ENCODE measurements at places on chromosomes 5 and 9. TPM values are rescaled to one million over a fixed set of nuclear protein-coding genes. Genes with fewer than 3 reads are reported as not detected.
A peak's percentile ranks its signal among the peaks of the same experiment; 100 is the strongest.

Gene LYSMD3
- 15.6 TPM for total RNA-seq

Gene TEX48
- total RNA-seq = not detected

Gene PCDHB11
- total RNA-seq = 6.4 TPM

Gene DBH
- 0.08 TPM for total RNA-seq

Gene PCDHGA5
- total RNA-seq = 2.4 TPM

DNA sequence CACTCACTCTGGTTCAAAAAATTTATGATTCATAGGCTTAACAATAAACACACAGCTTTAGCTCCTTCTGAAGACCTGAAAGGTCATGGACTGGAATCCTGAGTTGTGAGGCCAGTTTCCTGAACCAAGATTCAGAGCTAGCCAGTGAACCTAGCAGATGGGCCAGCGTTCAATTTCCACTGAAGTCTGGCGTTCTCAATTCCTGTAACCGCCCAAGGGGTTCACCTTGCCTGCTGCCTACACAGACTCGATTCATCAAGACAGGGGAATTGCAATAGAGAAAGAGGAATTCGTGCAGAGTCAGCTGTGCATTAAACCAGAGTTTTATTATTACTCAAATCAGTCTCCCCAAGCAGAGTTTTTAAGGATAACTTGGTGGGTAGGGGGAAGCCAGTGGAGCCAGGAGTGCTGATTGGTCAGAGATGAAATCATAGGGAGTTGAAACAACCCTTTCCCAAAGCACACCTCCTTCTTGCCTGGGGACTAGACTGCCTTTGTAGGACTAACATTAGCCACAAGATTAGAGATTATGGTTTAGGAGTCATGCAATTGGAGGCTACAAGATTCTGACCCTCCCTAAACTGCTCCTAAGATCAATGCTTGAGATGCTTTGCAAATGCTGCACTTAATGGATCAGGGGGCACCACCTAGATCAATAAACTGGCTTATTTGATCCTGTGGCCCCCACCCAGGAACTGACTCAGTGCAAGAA lies 117.5 kb upstream of the SHB start:
- DNase-seq = no peak

DNA sequence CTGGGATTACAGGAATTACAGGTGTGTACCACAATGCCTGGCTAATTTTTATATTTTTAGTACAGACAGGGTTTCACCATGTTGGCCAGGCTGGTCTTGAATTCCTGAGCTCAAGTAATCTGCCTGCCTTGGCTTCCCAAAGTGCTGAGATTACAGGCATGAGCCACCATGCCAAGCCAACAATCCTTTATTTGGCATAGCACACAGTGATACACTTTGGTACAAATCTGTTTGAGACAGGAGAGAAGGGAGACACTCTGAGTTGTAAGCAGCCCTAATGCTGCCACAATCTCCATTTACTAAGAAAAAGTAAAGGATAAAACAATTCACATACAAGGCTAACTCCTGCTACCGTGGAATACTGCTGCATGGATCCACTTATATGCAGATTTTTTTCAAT lies 177.8 kb downstream of the RAPGEF6 start:
- DNase-seq = no peak

- DNase-seq = no peak
Observed at GRCh38 chr5:139904566-139904815, 108.9 kb downstream of the PSD2 start.

DNA sequence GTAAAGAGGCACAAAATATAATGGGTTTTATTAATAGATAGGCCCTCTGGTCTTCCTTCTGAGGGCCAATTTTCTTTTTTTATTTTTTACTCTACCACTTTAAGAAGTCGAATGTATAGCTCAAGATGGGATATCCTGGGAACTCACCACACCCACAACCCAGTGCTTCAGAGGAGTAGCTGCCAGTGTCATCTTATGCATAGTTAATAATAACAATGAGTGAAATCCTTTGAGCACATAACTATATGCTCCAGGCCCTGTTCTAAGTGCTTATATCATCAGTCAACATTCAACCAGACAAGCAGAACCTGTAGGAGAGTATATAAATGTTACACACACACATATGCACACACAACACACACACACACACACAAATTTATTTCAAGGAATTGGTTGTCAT lies 150.3 kb upstream of the ACTBL2 start:
- DNase-seq = no peak

DNA sequence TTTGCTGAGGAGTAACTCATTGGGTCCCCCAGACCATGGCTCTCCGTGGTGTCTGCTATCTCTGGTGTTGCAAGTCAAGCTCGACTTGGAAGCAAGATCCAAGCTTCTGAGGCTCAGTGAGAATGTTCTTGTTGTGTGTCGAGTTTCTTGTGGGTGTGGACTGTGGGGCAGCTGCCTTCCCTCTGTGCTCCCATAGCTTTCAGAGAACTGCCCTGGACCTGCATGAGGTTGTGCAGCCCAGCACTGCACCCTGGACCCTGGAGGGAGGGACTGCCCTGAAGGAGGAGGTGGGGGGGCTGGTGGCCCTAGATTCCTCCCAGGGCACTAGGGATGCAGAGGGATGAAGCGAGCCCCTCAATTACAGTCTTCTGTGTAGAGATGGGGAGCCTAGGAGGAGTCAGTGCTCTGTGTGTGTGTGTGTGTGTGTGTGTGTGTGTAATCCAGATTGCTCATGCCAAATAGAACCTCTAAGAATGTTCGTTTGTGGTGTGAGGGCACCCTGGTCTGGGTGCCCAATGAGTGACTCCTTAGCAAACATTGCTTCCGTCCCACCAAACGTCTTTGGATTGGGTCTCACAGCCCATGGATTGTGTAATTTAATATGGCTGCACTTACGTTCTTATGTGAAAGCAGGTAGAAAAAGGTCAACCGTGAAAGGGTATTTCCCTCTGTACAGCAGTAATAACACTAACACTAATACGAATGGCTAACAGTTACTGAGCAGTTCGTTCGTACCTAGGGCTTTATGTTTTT lies 143.3 kb upstream of the LMX1B start:
- DNase-seq = no peak

GRCh38 chr9:27329291-27329690 lies 32.3 kb upstream of the EQTN start:
- no peak for DNase-seq

DNA sequence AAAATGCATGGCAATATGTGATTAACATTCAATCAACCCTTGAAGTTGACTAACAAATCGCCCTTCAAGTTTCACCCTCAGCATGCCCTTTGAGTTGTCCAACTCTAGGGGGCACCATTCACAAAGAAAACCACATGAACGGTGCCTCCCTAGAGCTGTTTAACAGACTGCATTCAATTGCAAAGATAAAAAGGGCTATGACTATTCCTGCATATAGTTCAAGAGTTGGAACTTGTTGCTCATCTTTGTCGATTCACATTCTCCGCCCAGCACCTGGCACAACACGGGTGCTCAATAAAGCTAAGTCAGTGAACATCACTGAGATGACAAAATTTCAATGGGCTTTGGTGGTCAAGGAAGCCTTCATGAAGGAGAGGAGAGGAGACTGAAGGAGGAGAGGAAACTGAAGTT lies 69.6 kb upstream of the SLC30A5 start:
- DNase-seq = peak; percentile 12

DNA sequence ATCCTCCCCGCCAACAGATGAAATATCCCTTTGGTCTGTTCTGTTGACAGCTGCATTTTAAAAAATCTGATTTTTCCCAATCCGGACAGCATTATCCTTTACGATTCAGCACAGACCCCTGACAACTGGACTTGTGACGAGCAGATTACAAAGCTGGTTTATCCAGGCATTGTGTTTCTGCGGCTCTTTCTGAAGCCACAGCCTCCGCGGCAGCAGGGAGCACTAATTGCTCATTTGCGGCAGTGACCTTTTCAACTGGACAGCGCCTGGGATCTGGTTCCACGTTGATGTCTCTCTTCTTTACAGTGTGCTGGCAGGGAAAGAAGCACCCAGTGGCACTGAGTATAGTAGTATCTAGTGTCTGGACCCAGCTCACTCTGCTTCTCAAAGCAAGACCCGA lies 351.2 kb downstream of the ZNF608 start:
- DNase-seq = no peak

- DNase-seq = no peak
Observed at GRCh38 chr9:133247632-133248031, 27.4 kb downstream of the ABO start.

GRCh38 chr5:176392526-176392925 lies 4.0 kb downstream of the HIGD2A start:
- DNase-seq = no peak

DNA sequence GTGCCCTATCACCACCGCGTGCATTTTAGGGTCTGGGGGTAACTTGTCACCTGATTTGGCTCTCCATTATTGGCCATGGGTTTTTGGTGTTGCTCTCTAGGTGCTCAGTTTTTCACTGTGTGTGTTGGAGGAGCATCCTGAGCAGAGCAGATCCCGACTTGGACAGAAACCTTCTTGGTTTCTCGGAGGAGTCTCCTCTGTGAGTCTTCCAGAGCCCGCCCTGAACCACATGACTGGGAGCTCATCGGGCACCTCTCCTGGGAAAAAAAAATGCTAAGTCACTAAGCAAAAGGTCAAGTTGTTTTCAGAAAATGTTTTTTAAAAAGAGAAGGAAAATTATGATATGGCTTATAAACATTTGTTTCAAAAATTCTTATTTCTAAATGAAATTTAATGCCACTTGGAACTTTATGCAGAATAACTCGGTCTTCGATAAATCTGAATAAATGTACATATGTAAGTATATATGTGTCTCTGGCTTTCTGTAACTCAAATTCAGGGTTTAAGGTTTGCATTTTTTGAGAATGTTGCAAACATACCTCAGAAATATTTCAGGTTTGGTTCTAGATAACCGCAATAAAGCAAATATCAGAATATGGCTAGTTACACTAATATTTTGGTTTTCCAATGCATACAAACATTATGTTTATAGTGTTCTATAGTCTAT lies 255.2 kb downstream of the AUH start:
- DNase-seq = no peak

GRCh38 chr9:93525476-93525875 lies 50.9 kb upstream of the PHF2 start:
- no peak for DNase-seq

DNA sequence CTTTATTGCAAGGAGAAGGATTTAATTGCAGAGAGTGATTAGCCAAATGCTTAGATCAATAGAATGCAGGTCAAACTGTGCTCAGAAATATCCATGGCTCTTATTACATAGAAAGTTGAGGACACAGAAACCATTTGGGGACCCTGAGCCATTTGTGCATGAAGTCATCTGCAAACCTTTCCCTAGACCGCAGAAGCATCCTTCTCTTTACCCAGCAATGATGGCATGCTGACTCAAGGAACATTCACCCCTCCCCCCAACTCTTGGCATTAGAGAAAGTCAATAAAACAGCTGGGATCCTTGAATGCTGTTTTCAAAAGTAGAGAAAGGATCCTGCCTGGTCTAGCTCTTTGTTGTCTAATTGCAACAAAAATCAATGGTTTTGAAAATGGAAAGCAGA lies 73.5 kb downstream of the PPP2R2B start:
- DNase-seq = no peak

DNA sequence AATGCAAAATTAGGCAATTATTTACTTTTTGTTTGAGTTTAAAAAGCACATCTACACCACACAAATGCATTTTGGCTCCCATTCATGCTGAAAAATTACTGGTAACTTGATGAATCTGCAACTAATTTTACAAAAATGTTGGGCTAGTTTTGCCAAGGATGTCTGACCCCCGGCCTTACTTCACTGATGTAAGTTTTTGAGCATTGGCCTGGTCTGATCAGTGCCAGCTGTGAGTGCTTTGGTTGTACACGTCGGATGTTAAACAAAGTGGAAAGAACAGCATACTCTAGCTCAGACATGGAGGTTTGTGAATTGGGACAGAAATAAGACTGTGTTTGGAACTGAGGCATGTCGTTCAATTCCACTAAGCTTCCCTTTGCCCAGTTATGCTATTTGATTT lies 1044.2 kb downstream of the TLE4 start:
- no peak for DNase-seq

GRCh38 chr5:1188464-1188863 lies 12.9 kb upstream of the SLC6A19 start:
- DNase-seq = no peak

- no peak for DNase-seq
Observed at GRCh38 chr5:42591015-42591414, 165.6 kb upstream of the CCDC152 start.

DNA sequence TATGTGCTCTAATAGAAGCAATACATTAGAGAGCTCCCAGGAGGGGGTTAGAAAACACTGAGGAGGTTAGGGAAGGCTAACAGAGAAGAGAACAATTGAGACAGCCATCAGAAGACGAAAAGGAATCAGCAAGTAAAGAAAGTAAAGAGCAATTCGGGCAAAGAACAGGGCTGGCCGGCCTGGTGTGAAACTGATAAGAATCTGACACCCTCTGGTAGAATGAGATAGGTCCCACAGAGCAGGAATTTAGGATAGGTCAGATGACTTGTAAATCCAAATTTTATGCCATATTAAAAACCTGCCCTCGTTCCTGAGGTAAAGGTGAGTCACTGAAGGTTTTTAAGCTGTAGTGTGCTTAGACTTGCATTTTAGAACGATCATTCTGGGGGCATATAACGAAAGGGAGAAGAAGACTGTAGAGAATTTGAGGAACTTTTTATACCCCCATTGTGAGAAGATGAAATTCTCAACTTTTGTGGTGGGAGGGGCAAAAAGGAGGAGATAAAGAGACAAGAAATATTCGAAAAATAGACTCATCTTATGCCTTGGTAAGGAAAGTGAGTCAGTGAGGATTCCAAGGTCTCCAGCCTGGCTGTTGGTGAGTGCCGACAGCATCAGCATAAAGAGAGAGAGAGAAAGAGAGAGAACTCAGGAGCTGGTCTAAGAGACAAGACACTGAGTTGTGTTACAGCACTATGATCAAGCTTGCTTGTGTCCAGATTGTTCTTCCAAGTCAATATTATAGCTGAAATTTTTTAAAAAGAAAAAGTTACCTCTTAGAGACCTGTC lies 51.3 kb downstream of the TMEM167A start:
- no peak for DNase-seq

DNA sequence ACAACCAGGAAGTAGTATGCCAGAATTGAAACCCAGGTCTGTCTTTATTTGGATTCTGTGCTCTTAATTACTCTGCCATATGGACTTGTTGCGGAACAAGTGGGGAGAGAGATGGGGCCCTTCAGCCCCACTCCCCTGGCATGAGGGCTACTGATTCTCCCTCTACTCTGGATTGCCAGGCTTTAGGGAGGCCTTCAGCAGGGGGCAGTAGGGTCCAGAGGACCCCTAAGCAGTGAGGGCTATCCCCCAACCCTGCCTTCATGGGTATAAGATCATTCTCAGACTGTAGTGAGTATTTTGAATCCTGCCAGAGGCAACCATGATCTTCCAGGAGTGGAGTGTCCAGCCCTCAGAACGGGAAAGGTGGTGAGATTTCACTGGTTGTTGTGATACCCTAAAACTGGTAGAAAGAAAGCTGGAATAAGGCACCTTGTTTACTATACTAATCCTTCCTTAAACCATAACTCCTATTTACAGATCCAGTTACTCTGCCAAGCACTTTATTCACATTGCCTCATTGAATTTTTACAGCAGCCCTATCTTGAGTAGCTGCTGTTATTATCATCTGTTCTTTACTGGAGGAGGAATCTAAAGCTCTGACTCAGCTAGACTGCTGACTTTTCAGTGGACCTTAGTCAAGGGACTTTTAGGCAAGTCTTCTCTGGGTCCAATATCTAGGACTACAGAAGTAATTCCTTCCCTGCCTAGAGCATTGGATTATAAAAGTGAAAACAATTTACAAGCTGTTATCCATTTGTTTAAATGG lies 31.3 kb upstream of the LARP1 start:
- DNase-seq = no peak

Data from endothelial cell (in vitro differentiated cells).